NCI-H1092 (cell line): ENCODE measurements at places on chromosomes 12 and 14.

DNA sequence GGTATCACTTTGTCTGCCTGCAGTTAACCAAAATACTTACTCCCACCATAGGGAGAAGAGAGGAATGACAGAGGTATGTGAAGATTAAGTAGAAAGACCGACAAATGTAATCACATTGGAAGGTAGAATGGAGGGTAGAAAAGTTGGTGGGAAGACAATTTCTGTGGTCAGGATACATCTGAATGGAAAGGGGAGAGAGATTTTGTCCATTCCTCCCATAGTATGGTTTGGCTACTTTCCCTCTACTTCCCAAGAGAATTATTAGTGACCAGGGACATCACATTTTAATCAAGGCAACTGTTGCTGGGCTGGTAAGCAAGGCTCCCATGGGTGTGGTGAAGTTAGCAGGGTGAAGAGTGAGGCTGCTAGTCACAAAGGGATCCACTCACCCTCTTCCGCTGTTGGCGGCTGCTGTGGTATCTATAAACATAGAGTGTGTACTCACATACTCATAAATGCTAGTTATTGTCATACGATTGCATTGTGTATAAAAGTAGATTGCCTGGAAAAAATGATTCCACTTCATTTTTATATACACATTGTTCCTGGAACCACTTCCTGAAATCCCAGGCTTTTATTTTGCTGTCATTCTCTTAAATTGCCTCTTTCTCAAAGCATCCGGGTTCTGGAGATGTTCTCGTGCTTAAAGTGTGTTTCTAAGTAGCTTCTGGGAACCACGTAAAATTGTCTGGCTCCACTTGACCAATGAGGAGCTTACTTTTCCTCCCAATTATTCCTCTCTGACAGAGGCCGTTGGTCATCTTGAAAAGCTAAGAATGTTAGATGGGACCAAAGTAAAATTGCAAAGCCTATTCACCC is 413.1 kb downstream of the ZFP36L1 start:
- peak; percentile 13 for DNase-seq

GRCh38 chr12:116996621-116997020 is 85.9 kb downstream of the FBXW8 start:
- DNase-seq, result no peak

DNA sequence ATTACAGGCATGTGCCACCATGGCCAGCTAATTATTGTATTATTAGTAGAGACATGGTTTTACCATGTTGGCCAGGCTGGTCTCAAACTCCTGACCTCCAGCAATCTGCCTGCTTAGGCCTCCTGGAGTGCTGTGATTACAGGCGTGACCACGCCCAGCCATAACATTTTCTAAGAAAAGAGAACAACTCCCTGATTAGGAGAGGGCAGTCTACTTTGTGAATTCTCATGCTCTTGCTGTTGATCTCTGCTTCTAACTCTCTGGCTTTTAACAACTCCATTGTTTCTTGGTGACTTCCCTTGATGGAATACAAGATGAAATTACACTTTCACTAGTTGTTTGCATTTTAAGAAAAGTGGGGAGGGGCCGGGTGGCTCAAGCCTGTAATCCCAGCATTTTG is 33.6 kb downstream of the SSH1 start:
- no peak for DNase-seq

GRCh38 chr14:54739514-54739913 is 163.1 kb downstream of the GCH1 start:
- no peak for DNase-seq

- DNase-seq, result no peak
Measured at GRCh38 chr12:29176941-29177340, 27.9 kb downstream of the FAR2 start.

- DNase-seq, result no peak
Measured at GRCh38 chr14:56324454-56324853, 206.2 kb downstream of the PELI2 start.

DNA sequence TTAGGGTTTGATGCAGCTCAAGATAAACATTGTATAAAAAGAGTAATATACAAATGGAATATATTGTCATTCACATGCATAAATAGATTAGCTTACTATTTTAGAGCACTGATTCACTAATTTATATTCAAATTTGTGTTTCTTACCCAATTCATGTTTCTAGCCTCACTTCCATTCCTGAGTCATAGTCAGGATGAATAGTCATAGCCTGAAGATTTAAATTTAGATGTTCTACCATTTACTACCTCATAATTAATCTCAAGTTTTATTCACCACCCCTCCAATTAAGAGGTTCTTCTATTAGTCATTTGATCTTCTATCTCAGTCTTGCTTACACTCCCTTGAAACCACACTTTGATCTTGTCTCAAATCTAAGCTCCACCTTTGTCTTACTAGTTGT is 38.7 kb downstream of the ANO4 start:
- no peak for DNase-seq

DNA sequence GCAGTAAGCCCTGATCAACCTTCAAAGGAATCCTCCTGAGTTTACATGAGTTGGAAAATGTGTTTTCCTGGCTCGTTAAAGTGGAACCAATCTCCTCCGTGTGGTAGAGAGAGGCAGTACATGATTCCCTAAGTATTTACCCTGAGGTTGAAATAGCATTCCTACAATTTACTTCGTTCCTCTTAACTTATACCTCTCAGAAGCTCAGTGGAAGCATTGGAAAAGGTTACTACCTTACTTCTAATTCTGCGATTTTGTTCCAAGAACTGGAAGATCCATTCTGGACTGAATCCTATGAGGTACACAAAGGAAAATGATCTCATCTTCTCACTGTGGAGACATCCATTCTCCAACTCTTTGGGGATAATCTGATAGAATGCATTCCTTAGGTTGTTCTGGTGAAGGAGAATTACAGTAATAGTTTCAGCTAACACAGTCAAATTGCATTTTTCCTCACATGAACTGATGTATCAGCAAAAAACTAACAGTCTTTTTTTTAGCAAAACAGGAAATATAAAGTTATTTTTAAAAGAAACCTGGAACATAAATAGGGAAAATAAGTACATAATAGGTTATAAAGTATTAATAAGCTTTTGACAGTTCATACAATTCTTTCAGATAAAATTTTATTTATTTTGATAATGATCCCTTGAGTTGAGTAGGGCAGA is 475.6 kb downstream of the PDZRN4 start:
- no peak for DNase-seq

DNA sequence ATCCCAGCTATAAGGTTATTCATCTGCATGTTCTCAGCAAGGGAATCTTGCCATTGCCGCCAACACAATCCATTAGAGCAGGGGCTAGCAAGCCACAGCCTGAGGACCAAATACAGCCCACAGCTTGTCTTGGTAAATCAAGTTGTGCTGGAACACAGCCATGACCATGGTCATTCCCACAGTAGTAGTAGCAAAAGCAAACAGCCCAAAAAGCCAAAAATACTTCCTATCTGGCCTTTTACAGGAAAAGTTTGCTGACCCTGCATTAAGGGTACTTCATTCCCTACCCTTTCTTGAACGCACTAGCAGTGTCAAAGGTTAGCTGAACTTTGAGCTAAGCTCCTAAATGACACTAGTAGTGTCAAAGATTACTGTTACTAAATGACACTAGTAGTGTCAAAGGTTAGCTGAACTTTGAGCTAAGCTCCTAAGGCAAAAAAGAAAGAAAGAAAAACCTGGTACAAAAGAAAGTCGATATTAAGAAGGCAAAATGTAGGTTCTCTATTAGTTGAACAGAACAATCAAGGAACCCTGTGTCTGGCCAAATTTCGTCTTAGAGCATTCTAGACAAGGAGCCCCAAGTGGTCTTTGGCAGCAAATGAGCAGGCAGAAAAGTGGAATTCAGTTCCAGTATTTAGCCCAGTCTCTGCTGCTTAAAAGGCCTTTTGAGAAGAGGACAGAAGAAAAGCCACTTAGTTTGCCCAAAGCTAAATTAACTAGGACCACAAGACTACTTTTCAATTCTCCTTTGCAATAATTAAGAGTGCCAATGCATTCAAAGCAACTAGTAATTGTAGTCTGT is 67.7 kb downstream of the NT5DC3 start:
- no peak for DNase-seq

- DNase-seq, result peak; percentile 10
Measured at GRCh38 chr12:13609894-13610679, 371.3 kb downstream of the GRIN2B start.

DNA sequence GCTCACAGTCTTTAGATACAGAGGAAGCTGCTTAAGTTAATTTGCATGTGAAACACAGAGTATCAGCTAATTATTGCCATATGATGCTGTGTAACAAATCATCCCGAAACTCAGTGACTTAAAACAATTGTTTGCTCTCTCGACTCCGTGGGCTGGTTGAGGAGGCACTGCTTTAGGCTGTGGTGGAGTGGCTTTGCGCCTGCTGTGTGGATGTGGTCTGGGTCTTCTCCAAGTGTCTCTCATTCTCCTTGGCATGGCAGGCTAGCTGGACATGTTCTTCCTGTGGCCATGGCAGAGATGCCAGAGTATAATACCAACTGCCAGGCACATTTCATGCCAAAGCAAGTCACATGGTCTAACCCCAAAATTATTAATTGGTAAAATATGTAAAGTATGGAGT is 40.9 kb downstream of the PELI2 start:
- DNase-seq, result no peak

- DNase-seq, result no peak
Measured at GRCh38 chr12:121764808-121765207, 28.7 kb downstream of the RHOF start.
